ENCODE measurements at places on chromosomes 7 and 10.
A peak's percentile ranks its signal among the peaks of the same experiment; 100 is the strongest.

DNA sequence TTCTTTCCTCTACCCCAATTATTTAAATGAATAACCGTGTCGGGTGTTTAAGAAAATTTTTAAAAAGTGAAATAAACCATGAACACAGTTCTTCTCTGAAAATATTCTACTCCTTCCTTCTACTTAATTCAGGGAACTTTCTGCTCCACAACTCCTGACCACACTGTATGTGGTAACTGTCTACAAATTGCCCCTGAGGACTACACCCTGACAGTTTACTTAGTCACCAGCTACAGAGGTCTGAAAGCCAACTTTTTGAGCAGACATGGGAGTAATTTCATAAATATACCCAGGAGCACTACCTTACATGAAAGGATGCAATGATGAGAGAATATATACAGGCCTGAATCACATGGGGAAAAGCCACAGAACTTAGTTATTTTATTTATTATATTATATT is 523.2 kb upstream of the SORCS1 start:
- DNase-seq: no peak

DNA sequence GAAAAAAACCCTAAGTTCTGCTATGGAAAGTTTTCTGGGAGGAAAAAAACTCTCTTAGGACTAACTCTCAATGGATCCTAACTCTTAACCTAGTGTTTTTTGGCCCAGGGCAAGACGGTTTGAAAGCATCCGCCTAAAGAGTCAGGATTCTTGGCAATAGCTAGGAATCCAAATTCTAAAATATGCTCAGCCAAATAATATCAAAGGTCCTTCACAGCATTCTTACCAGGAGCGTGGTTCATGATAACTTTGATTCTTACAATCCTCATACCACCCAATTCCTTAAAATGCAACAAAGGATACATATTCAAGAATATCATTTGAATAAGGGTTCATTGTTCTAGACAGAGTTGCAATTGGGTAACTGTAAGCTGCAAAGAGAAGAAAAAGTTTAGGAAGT is 21.3 kb downstream of the CPA1 start:
- peak; percentile 62 for DNase-seq

DNA sequence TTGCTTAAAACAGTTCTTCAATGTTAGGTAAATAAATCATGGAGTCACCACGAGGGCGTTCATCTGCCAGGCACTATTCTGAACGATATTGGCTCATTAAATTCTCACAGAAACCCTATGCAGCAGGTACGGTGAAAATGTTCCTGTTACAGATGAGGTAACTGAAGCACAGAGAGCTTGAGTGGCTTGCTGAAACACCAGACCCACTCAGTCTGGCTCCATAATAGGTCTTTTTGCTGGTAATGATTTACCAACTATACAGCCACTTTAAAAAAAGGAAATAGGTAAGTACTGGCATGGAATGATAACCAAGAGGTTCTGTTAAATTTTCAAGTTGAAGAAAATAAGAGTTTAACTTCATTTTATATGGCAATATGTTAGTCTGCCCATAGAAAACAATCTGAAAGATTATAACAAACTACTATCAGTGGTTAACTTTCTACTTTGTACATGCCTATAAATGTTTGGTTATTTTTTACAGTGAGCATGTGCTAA is 1.3 kb upstream of the TM9SF3 start:
- no peak for DNase-seq

- DNase-seq: no peak
Observed at GRCh38 chr7:39525926-39526325, 40.3 kb upstream of the YAE1 start.

DNA sequence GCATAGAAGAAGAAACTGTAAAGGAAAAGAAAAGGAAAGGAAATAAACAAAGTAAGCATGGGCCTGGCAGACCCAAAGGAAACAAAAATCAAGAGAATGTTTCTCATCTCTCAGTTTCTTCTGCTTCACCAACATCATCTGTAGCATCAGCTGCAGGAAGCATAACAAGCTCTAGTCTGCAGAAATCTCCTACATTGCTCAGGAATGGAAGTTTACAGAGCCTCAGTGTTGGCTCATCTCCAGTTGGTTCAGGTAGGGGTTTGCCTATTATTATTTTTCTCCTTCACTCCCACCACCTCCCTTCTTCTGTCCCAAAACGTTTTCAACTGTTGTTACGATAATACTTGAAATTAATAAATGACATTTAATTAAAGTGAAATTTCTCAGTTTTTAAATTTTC is 139.6 kb downstream of the MLLT10 start:
- DNase-seq: peak; percentile 3

DNA sequence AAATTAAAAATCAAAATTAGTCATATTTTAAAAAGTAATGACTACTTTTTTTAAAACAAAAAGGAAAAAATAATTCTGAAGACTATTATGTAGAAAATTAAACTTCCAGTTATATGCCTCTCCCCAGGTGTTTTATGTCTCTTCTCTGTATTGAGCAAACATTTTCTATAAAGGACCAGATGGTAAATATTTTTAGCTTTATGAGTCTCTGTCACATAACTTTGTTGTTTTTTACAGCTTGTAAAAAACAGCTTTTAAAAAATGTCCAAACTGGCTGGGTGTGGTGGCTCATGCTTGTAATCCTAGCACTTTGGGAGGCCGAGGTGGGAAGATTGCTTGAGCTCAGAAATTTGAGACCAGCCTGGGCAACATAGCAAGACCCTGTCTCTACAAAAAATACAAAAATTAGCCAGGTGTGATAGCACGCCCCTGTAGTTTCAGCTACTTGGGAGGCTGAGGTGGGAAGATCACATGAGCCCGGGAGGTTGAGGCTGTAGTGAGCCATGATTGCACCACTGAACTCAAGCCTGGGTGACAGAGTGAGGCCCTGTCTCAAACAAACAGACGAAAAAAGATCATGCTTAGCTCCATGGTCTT is 23.5 kb downstream of the GARS1 start:
- no peak for DNase-seq

GRCh38 chr10:84511106-84511505 is 182.7 kb downstream of the CCSER2 start:
- no peak for DNase-seq

- peak; percentile 76 for DNase-seq
Observed at GRCh38 chr7:113912876-113913275, 5.9 kb downstream of the PPP1R3A start.

DNA sequence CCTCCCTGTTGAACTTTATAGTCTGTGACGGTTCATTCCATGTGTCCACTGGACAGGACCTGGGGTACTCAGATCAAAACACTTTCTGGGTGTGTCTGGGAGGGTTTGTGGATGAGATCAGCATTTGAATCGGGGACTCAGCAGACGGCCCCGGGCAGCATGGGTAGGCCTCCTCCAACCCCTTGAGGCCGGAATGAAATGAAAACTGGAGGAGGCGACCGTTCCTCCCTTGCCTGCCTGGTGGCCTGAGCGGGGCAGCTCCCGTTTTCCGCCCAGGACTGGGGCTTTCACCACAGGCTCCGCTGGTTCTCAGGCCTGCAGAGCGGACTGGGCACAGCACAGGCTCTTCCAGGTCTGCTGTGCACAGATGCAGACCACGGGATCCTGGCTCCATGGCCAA is 247.7 kb downstream of the MAD1L1 start:
- DNase-seq: no peak

DNA sequence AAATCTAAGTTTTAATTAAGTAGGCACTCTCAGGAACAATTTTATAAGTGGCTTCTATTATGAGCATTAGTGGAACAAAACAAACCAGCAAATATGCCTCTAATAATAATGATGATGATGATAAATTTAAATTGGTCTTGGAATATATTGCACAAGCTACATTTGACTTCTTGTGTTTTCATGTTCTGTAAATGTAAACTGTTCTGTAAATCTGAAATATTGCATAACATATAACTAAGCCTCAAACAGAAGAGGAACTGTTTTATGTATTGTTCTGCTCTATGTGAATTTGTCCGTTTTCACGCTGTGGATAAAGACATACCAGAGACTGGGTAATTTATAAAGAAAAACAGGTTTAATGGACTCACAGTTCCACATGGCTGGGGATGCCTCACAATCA is 625.2 kb upstream of the CELF2 start:
- no peak for DNase-seq

DNA sequence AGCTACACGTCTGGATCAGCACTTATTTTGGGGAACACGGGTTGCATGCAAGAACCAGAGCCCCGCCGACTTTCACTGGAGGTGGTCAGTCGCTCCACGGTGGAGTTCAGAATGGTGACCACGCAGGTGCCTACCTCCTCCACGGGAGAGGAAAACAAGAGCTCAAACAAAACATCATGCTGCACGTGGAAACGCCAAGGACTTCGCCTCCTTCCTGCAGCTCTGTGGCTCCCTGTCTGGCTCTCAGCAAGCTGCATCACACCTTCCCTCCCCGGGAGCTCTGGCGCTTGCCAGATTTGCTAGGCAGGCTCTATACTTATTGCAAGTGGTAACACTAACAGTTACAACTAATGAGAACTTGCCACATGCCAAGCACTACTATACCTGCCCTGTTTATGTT is 26.0 kb downstream of the GSDME start:
- no peak for DNase-seq
